ENCODE measurements at places on chromosomes 16 and 17.

DNA sequence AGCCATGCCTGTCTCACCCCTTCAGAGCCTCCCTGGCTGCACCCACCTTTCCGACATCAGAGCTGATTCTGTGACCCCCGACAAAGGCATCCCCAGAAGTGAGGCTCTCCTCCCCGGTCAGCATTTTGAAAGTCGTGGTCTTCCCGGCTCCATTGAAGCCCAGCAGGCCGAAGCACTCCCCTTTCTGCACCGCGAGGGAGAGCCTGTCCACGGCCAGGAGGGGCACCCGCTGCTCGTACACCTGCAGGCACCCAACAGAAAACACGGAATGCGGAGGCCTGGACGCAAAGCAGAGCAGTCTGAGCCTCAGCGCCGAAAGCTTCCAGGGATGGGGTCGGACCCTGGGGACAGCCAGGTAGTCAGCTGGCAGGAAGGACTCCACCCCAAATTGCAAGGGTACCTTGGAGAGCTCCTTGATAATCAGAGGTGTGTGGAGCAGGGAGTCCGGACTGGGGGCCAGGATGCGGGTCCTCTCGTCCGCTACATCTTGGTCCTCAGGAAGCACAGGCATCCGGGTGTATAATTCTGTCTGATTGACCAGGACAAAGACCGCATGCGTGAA lies 13.1 kb upstream of the RNPS1 start:
- DNase-seq, result no peak

DNA sequence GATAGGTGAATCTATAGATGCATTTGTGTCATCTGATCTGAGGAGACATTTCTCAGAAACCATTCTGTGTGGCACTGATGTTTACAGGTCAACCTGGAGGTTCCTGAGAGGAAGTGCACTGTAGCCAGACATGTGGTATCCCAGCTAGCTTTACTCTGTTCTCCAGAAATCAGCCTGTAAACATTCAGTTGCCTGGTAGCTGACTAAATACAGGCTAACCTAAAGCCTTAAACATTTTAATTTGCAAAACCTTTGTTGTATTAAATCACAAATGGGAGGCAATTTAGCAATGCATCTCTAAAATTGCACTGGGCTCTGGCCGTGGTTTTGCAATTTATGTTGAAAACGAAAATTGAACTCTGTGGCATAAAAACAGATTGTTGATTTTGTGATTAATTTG lies 207.6 kb downstream of the FTO start:
- no peak for DNase-seq

DNA sequence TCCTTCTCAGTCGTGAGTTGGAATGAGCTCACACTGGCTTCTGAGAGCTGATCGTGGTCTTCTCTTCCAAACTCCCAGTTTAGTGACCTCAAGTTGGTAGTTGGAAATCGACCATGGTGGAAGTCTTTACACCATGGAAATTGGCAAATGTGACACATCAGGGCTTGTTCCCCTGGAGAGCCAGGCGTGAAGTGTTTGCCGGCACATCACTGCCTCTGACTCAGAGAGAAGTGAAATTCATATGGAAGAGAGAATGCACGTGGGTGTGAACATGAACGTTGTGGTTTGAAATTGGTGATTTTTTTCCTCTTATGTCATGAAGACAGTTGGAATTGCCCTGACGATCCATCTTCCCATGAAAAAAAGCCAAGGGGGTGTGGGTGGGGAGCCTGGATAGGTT lies 47.4 kb downstream of the AXIN2 start:
- no peak for DNase-seq

GRCh38 chr17:21291357-21291756 lies 6.8 kb downstream of the MAP2K3 start:
- no peak for DNase-seq

- no peak for DNase-seq
Measured at GRCh38 chr17:56597495-56597990, 4.0 kb downstream of the NOG start.

GRCh38 chr16:4273858-4274311 lies 1.1 kb upstream of the TFAP4 start:
- peak; percentile 11 for DNase-seq

GRCh38 chr17:47276444-47276843 lies 22.8 kb downstream of the ITGB3 start:
- no peak for DNase-seq

DNA sequence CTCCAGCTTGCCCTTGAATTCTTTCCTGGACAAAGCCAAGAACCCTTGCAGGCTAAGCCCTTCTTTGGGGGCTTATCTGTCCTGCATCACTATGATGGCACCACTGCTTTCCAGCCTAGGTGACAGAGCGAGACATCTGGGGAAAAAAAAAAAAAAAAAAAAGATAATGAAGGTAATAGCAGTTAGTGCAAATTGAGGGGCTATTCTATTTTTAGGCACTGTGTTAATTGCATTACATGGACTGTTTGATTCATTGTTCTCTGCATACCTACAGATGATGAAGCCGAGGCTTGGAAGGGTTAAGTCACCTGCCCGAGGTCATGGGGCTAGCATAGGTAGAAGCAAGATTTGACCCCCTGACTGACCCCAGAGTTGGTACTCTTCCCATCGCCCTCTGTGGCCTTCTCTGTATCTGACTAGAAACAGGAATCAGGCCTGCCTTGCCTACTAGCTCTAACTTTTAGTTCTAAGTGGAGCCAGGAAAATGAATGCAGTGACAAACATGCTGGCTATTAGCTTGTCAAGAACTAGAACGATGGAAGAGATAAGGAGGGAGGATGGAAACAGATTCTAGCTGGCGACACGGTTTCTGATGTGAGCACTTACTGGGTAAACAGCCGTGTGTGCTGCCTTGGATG lies 312.1 kb downstream of the SNX29 start:
- DNase-seq, result no peak

DNA sequence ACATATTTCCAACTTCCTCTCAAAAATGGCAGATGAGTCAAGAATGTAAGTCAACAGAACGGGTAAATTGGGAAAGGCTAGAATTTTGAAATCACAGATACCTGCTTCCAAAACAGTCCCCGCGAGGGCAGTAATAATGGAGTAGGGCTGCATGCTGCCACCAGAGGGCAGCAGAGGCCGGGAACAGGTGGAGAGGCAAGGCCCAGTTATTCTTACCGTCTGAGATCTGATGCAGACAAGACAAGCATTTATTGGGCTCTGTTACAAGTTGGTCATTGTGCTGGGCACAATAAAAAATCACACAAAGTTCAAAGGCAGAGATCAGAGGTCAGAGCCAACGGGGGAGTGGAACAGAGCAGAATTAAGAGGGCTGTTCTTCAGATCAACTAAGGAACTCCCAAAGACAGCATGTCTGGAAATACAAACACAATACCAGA lies 8.8 kb upstream of the MLKL start:
- peak; percentile 58 for DNase-seq

DNA sequence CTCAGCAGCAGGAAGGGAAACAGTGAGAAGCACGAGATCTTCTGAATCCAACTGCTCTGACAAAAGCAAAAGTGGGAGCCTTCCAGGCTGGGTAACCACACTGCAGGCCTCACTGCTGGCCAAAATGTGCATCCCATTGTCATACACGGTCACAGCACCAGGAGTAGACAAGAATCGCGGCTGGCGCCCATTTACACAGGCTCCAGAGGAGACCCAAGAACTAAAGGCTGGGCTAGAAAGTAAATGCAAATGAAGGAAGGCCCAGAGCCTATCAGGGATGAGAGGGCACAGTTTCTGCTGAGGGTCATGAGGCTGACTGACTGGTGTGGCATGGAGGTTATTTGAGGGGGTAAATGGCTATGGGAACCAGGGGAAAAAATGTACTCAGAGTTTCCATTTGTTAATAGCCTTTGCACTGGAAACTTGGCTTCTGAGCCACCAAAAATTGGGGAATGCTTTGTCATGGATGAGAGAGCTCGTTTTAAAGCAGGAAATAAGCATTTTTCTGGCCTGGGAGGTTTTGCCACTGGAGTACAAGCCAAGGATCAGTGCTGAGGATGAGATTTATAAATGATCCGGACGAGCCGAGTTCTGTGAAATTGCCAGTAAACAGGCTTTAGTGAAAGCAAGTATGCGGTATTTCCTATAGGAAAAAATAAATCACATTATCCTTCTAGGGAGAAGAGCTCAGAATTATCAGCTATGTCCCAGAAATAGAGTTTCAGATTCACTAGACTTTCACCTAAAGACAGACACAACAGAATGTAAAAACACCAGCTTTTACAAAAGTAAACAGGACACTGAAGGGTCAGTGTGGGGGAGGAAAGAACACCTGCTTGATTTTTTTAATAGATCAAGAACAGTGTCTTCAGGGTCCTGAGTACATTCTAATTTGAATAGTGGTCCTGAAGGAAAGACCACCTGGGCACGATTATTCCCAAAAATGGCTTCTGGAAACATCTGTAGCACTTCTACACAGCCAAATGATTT lies 66.9 kb upstream of the GSG1L start:
- no peak for DNase-seq

- no peak for DNase-seq
Measured at GRCh38 chr17:6710317-6710716, 2.9 kb downstream of the SLC13A5 start.

DNA sequence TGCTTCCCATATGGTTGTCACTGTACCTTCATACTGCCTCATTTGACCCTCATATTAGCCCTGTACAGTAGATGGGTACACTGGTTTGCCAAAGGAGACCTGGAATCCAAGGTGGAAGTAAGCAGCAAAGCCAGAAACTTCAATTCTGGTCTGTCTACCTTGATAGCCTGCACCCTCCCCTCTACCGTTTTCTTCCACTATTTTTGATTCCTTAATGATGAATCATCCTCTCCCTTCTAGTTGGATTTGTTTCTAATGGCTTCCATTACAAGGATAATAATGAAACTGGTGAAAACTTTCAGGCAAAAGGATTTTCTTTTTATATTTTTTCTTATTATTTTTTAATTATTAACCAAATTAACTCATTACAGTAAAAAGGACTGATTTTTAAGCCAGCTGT lies 17.3 kb downstream of the TAC4 start:
- DNase-seq, result no peak

GRCh38 chr17:7191571-7192270 lies 12.6 kb upstream of the ASGR1 start:
- no peak for DNase-seq

- DNase-seq, result no peak
Measured at GRCh38 chr17:56595831-56596690, 2.6 kb downstream of the NOG start.

GRCh38 chr16:57213462-57213861 lies 27.3 kb downstream of the RSPRY1 start:
- DNase-seq, result no peak

DNA sequence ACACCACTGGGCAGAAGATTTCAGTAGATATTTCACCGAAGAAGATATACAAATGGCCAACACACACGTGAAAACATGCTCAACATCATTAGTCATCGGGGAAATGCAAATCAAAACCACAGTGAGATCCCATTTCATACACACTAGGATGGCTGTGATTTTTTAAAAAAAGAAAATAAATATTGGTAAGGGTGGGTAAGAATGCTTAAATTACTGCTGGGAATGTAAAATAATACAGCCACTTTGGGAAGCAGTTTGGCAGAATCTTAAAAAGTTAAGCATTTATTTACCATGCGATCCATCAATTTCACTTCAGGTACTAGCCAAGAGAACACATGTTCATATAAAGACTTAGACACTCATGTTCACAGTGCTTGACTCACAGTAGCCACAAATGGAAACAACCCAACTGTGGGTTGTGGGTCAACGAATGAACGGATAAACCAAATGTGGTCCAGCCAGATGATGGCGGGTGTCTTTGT lies 6.5 kb upstream of the C16orf74 start:
- DNase-seq, result no peak

GRCh38 chr16:85178006-85178591 lies 65.8 kb upstream of the CIBAR2 start:
- no peak for DNase-seq

DNA sequence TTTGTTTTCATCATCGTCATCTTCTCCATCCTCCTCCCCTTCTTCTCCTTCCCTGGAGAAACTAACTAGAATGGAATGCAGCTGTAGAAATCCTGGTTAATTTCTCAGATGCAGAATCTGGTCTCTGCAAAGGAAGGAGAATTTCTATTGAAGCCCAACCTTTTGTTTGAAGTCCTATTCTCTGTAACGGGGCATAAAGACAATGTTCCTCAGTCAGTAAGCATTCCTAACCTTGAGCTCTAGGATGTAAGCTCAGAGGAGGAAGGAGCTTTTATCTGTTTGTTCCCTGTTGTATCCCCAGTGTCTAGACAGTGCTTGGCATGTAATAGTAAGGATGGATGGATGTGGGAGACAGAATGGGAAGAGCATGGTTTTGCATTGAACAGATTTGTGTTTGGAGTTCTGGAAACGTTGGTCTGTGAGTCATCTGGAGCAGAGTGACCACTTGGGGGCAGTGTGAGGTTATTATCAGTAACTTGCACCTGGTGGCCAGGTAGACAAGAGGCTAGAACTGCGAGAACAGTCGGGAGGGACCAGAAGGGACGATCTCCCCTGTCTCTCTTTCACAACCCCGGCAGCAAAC lies 363.7 kb downstream of the SNX29 start:
- no peak for DNase-seq

DNA sequence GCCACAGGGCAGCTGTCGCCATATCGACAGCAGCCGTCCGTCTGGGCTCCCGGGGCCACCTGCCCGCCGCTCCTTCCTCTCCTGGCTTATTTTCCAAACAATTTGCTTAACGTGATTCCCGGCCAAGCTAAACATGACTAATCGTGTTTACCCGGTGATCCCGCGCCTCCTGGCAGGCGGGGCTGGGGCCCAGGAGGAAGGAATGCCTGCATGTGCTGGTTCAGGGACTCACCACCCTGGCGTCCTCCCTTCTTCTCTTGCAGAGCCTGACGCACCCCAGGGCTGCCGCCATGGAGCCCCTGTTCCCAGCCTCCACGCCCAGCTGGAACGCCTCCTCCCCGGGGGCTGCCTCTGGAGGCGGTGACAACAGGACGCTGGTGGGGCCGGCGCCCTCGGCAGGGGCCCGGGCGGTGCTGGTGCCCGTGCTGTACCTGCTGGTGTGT lies 6.1 kb downstream of the SSTR5 start:
- no peak for DNase-seq

DNA sequence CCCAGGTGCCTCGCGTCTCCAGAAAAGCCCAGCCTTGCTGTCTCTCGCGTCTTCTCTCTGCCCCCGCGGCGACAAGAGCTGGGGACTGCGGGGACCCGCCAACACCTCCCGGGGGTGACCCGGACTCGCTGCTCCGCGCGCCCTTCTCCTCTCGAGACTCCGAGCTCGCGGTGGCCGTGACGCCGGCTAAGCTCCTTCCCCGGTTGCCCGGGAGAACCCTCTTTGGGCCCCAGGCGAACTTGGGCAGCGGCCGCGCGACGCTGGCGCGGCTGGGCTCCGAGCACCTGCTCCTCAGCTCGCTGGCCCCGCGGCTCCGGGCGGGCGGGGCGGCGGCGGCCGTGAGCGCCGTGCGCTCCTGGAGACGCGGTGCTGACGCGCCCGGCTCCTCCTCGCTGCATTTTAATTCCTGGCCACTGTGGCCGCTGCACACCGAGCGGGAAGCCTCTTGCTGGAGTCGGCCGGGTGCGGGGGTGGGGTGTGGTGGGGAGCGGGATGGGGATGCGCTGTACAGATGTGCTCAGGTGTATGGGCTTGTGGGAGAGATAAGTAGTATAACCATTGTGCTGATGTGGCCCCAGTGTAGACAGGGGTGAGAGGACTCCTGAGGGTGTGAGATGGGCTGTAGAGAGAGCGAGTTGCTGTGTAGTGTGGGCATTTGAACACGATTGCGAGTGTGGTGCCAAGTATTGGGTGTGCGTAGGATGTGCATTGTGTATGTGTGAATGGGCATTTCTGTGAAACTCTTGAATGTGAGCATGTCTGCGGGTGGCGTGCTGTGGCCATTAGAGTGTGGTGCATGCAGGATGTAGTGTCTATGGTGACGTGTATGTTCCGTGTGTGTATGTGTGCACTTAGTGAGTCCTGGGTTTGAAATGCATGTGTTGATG lies at the start of gene ASIC2:
Gene ASIC2 (minus strand): TSS at position 315 of the 887 bp plus-strand sequence.
- DNase-seq, result no peak

Measured in stimulated activated CD8-positive, alpha-beta memory T cell treated with anti-CD3 and anti-CD28 coated beads, Interleukin-2, amount 100 ng/mL, for 1 hour (primary cell).